ENCODE measurements at places on chromosomes 12 and 14. TPM values are rescaled to one million over a fixed set of nuclear protein-coding genes. Genes with fewer than 3 reads are reported as not detected.

Gene TMTC1
- total RNA-seq: 1.4 TPM

Gene RBP5
- 1.2 TPM for total RNA-seq

Gene OLR1
- total RNA-seq: not detected

- no peak overlapping the region for H3K4me3 ChIP-seq
- no peak for DNase-seq
- no peak overlapping the region for H3K27ac ChIP-seq
- no peaks in the 10 kb centered on the region for H3K27me3 ChIP-seq
These were observed 320.5 kb downstream of the PRKD1 start for GRCh38 chr14:29607169-29607568.

DNA sequence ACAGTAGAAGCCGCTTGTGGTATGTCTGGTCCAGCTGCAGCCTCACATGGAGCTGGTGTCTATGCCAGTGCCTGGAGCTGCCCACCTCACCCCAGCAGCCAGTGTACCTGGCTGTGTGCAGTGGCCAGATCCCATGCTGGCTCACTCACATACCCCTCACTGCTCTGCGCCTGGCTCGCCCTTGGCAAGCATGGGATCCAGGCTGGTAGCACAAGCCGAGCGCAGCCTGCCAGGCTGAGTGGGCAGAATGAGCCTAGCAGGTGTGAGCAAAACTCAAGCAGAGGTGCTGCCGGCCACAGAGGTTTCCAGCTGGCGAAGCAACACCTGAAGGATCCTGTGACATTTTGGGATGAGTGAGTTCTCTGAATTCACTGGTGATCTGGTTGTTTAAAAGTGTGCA, 5.0 kb upstream of the BTBD7 start:
- DNase-seq: no peak
- H3K27ac ChIP-seq: no peak overlapping the region
- no peaks in the 10 kb centered on the region for H3K27me3 ChIP-seq
- peaks cover 6% of the 10 kb centered on the region for H3K4me1 ChIP-seq
- no peak overlapping the region for H3K4me3 ChIP-seq
- no peaks in the 10 kb centered on the region for H3K36me3 ChIP-seq

DNA sequence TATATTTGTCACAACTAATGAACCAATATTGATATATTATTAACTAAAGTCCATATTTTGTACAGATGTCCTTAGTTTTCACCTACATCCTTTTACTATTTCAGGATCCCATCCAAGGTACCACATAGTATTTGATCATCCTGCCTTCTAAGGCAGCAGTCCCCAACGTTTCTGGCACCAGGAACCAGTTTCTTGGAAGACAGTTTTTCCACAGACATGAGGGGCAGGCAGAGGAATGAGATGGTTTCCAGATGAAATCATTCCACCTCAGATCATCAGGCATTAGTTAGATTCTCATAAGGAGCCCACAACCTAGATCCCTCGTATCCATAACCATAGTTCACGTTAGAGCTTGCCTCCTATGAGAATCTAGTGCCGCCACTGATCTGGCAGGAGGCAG, 82.8 kb upstream of the BCL2L14 start:
- H3K36me3 ChIP-seq: peaks cover 35% of the 10 kb centered on the region
- H3K27ac ChIP-seq: no peak overlapping the region
- H3K4me1 ChIP-seq: peaks cover 28% of the 10 kb centered on the region
- no peak overlapping the region for H3K4me3 ChIP-seq
- no peak for DNase-seq
- no peaks in the 10 kb centered on the region for H3K27me3 ChIP-seq

DNA sequence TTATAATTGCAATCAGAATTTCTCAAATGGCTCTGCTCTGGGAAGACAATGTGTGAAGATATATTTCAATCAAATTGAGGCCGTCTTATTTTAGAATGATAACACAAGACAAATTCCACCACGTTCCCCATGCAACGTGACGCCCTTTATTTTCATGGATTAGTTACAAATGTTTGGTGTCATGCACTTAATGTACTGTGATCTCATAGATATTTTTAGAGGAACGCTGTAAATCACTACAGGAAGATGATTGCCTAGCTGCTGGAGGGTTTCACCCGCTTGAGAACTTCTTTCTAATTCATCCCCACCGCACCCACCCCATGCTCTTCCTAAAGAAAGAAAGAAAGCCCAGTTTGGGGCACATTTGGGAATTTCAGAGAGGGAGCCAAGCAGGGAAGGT, 117.2 kb downstream of the PLXNC1 start:
- H3K4me1 ChIP-seq: peaks cover 57% of the 10 kb centered on the region
- H3K36me3 ChIP-seq: peaks cover 59% of the 10 kb centered on the region
- DNase-seq: no peak
- no peak overlapping the region for H3K27ac ChIP-seq
- H3K4me3 ChIP-seq: no peak overlapping the region

DNA sequence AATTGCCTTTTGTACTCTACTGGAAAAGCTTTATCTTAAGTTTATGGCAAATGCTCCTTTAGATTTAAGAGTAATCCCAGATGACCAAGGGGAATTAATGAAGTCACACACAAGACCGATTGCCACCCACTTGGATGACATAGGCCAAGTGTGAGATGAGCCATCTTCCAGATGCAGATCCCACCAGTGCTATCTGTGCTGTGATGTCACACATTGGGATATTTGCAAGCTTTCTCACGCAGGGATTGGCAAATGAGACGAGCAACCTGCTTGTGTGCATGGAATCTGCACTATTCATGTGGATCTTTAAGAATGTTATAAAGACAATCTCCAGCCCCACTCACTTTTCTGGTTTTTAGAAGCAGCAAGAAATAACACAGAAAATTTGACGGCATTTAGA, 602.1 kb upstream of the TMEM132C start:
- H3K27me3 ChIP-seq: no peaks in the 10 kb centered on the region
- H3K36me3 ChIP-seq: no peaks in the 10 kb centered on the region
- DNase-seq: no peak
- H3K27ac ChIP-seq: no peak overlapping the region
- H3K4me1 ChIP-seq: no peaks in the 10 kb centered on the region
- no peak overlapping the region for H3K4me3 ChIP-seq

- no peak for DNase-seq
- no peak overlapping the region for H3K27ac ChIP-seq
- H3K27me3 ChIP-seq: no peaks in the 10 kb centered on the region
- no peaks in the 10 kb centered on the region for H3K36me3 ChIP-seq
- no peak overlapping the region for H3K4me3 ChIP-seq
- no peaks in the 10 kb centered on the region for H3K4me1 ChIP-seq
These were observed 69.3 kb downstream of the GALNT9 start for GRCh38 chr12:132259872-132260695.

- no peaks in the 10 kb centered on the region for H3K27me3 ChIP-seq
- no peak overlapping the region for H3K27ac ChIP-seq
- no peaks in the 10 kb centered on the region for H3K4me1 ChIP-seq
- H3K4me3 ChIP-seq: no peak overlapping the region
These were observed 222.9 kb downstream of the SLC15A4 start for GRCh38 chr12:128600886-128601285.

DNA sequence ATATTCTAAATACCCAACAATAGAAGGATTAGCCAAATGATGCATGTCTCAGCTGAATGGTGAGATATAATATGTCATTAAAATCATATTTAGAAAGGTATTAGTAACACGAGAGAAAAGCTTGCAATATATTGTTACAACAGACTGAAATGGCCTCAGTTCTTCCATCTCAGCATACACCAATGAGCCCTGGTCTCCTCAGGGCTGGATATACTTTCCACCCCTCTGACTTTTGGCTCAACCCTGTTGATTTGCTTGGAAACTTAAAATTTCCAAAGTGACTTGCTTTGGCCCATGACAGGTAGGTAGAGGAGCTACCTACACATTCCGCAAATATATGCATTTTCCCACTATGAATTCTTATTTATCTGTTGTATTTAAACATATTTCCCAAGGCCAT, 908.1 kb upstream of the TMEM132C start:
- H3K4me1 ChIP-seq: no peaks in the 10 kb centered on the region
- H3K27ac ChIP-seq: no peak overlapping the region
- H3K4me3 ChIP-seq: no peak overlapping the region
- H3K36me3 ChIP-seq: no peaks in the 10 kb centered on the region
